ENCODE measurements at places on chromosomes 6 and 20.

GRCh38 chr6:143859891-143860660, 4.2 kb upstream of the ZC2HC1B start:
- no peak for DNase-seq

DNA sequence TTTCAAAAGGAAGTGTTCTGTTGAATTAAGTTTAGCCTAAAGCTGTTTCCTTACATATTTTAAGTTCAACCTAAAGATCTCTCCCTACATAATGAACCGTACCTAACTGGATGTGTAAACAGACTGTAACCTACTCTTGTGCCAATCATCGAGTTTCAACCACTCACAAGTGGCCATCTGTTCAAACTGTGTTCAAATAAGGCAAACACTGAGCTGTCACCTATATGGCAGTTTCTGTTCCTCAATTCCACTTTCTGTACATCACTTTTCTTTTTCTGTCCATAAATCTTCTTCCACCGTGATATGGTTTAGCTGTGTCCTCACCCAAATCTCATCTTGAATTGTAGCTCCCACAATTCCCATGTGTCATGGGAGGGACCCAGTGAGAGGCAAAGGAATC, 428.6 kb downstream of the HACE1 start:
- DNase-seq = no peak

GRCh38 chr6:25485821-25486534, 166.0 kb upstream of the SCGN start:
- DNase-seq = peak; percentile 64

DNA sequence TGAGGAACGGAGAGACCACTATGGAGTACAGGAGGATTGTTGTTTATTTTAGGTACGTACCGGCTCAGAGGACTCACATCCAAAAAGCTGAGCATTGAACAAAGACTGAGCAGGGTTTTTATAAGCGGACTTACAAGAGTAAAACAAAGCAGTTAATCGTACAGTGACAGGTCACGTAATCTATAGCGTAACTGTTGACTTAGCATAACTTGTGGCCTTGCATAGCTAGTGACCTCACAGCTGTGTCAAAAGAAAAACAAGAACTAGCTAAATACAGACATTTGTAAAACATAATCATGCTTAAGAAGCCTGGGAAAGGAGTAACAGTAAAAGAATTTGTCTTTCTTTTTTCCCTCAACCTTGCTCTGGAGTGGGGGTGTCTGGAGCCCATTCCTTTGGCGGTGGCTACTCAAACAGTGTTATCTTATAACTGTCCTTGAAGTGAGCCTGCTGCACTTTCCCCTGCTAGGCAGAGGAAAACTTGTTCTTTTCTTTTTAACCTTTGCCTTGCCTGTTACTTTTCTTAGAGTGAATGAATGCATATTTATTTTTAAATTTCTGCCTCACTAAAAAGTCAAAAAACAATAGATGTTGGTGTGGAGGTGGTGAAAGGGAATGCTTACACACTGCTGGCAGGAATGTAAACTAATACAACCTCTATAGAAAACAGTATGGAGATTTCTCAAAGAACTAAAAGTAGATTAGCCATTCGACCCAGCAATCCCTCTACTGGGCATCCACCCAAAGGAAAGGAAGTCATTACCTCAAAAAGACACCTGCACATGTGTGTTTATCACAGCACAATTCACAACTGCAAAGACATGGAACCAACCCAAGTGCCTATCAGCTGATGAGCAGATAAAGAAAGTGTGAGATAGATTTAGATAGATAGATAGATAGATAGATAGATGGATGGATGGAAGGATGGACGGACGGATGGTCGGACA, 109.0 kb downstream of the TAF4 start:
- DNase-seq = no peak

DNA sequence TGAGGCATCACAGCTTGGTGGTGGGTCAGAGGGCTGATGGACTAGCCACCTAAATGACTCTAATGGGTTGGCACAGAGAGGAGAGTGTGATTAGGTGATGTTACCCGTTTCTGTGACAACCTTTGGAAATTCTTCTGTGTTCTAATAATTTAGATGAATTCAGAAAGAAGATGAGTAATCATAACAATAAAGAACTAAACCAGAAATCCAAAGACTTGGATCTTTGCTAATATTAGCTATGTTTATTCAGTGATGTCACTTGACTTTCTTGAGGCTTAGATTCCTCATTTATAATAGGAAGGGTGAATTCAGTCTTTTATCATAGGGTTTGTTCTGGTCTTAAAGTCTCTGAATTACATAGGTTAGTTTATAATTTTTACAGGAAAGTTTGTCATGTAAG, 19.9 kb downstream of the CRYBG1 start:
- DNase-seq = no peak

DNA sequence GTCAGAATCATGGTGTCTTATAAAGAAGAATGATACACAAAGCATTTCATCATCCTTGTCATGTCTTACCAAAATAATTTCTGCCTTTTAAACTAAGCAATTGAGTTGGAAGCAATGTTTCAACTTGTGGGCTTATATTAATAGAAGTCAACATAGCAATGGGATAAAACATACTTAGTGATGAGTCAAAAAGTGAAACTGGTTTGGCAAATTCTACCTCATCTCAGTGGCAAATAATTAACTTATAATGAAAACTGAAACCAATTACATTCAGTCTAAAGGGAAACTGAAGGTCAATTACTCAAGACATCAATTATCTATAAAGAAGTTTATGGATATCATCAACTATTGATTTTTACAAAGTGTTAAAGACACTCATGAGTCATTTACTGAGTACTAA, 463.8 kb downstream of the BMP2 start:
- DNase-seq = no peak

DNA sequence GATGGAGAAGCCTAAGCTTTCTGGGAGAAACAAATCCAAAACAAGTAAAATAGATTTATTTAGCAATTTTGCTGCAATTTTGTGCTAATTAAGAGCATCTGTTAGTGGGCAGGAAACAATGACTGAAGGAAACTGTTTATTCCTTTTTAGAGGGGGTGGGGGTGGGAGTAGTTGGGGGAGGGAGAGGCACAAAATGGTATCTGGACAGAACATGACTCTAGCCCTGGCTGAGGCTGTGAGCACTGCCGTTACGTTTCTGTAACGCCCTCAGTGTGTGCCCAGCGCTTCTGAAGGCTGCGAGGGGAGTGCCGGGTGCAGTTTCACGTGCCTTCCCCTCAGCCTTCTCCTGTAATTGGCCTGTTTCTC, 28.8 kb downstream of the METTL24 start:
- no peak for DNase-seq

GRCh38 chr6:79646006-79646405, 14.9 kb downstream of the SH3BGRL2 start:
- no peak for DNase-seq

- DNase-seq = no peak
Observed at GRCh38 chr6:107179004-107179403, 63.7 kb upstream of the BEND3 start.

GRCh38 chr6:170047823-170048222, 243.1 kb downstream of the DLL1 start:
- no peak for DNase-seq
